Stromal cell of bone marrow (primary cell): ENCODE measurements at places on chromosomes 1 and 21.

DNA sequence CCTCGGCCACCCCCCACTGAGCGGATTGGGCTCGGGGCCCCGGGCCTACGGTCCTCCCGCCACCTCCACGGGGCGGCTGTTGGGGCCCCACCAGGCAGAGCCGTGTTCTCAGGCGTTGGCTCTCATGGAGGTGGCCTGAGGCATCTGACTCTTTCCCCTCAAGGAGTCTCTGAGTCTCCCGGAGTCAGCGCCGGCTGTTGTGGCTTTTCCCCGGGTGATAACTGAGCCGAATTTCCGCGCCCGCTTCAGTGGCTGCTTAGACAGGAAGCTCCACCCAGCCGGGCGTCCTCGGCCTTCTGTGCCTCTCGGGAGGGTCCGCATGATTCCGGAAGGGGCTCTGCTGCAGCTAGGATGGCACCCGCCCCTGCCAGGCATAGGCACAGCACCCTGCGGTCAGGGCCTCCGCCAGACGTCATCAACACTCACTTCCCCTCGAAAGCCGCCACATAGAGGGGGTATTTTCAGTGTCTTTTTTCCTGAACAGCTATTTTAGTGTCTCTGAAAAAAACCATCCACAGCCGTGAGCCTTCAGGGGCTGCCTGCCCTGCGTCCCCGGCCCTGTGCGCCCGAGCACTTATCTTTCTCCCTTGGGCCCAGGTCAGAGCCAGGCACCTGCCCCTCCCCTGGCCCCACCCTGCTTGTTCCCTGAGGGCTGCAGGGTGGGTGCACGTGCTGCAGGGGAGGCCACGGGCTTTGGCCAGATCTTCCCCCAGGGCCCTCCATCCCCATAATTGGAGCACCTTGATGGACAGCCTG, 72.9 kb downstream of the SKI start:
- peak; percentile 45 for DNase-seq

GRCh38 chr1:116126281-116126680, 15.1 kb downstream of the MAB21L3 start:
- DNase-seq: no peak

GRCh38 chr1:228891272-228892034, 156.2 kb downstream of the RHOU start:
- no peak for DNase-seq

GRCh38 chr21:38766987-38767722, 38.6 kb upstream of the ETS2 start:
- no peak for DNase-seq

GRCh38 chr1:241990040-241990439, 8.9 kb downstream of the MAP1LC3C start:
- peak; percentile 92 for DNase-seq

DNA sequence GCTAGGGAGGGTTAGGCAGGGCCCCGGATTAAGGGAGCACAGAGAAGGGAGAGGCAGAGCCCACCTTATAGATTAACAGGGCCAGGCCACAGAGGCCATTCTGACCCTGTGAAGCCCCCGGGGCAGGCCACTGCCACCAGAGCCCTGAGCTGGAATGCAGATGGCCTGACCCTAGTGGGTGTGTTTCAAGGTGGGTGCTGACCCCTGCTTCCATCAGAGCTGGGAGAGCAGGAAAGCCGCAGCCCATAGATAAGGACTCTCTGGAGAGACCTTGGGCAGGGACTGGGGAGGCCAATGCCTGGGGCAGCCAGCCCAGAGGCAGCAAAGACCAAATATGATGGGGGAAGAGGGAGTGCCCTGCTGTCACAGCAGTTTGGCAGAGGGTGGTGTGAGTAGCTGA, 35.9 kb downstream of the NCMAP start:
- DNase-seq: no peak

GRCh38 chr21:33075128-33075527, 5.2 kb downstream of the OLIG1 start:
- DNase-seq: no peak

DNA sequence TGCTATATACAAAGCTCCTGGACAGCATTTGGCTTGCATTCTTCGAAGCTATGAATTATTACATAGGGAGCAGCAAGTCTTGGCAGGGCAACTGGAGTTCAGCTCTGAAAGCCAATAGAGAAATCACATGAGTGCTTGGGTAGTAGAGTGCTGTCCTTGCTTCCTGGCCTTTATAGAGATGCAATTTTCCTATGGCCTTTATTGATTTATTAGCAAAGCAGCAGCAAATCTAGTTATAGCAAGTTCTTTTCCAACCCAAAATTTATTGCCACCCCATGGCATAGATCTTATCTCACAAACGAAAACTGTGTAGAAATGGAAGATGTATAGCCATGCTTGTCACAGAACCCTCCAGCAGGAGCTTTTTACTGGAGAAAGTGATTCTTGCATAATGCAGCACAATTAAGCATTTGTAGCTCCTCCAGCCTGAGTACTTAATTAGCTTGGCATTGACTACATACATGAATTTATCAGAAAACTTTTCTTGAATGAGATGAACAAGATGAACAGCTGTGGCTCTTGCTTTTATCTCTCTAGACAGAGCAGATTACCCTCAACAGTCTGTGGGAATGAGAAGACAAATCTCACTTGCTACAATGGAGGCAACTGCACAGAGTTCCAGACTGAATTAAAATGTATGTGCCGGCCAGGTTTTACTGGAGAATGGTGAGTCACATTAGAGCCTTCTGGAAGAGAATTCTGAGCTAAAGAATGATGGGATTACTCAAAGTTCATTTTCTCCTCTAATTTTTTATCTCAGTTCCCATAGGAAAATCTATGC, 170.1 kb downstream of the CRB1 start:
- no peak for DNase-seq
